NCI-H2227 treated with DMSO at 0.1 percent for 48 hours (cell line): ENCODE measurements at places on chromosomes 12 and 14.

- DNase-seq = no peak
Measured at GRCh38 chr12:96409731-96410130, 9.5 kb upstream of the CDK17 start.

- no peak for DNase-seq
Measured at GRCh38 chr14:20618271-20618749, 23.2 kb downstream of the OR6S1 start.

DNA sequence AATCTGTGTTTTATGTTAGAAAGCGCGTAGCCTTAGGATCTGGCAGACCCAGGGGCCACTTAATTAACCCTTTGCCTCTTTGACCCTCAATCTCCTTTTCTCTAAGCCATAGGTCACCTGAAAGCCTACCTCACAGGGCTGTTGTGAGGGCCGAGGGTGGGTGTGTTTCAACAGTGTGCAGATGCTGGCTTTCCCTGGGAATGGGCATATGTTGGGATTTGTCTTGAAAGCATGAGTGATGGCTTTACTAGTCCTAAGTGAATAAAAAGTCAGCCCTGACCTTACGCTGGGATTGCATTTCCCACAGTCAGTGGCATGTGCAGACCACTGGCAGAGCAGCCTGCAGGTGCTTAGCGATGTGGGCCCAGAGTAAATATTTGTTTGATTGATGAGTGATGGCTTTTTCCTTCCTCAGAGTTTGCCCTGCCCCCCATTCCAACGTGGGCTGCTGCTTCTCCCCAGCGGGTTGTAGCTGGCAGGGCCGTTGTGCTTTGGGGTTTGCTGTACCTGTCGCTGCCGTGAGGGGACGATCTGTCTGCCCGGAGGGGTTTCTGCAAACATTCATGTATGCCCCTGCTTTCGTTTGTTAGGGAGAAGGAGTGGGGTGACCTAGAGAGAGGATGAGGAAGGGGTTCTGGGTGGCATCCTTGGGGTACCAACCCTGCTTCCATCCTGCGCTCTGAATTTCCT is 31.5 kb downstream of the MEG3 start:
- DNase-seq = no peak

DNA sequence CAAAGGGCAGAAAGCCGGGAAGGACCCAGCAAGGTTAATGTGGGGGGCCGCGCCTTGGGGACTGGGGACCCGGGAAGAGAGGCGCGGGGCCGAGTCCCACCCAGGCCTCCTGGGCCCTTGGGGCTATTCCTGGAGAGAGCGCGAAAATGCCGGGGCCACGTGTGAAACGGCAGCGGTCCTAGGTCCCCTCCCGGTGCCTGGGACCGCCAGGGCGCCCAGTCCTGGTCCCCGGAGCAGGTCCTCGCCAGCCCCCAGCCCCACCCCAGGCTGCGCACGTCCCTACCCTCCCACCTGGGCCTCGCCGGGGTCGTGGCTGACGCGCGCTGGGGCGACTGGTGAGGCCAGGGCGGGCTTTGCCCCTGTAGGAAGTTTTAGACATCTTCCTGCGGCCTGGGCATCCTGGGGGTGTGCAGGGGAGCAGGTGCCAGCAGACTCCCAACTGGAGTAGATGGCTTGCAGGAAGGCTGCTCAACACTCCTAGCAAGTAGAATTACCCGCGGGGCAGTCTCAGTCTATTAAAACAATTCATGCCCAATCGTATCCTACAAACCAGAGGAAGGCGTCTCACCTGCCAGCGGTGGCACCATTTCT is 708 bp downstream of the FAR2 start:
- no peak for DNase-seq

DNA sequence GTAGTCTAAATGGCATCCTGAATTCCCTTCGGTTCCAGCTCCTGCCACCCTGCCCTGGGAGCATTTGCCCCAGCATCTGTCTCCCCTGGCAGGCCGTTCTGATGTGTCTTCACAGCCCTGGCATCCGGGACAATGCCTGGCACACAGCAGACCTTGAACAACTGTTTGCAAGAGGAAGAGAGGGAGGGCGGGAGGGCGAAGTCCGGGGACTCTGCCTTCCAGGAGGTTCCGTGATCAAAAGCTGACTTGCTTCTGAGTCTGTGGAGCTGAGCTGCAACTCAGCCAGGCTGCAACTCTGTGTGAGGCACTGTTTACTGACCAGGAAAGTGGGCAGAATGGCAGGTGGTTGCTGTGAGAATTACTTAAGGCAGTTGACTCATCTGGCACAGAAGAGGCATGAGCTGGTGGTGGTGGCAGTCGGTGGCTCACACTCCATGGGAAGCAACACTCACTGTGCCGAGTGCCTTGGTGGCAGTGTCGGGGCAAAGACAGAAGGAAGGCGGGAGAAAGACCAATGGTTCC is 61.1 kb upstream of the DLK1 start:
- no peak for DNase-seq

DNA sequence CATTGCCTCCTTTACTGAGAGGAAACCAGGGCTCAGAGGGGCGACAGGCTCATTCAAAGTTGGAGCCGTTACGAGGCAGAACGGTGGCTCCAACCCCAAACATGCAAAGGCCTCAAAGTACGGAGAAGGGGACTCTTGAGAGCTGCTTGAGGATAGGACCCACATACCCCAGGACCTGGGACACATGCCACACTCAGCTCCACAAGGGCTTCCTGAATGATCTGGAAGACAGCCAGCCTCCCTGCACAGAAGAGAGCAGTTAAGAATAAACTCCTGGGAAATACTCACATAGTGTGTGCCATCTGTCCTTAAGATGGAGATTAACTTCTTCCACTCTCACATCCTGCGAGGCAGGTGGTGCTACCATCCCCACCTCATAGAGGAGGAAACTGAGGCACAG is 26.6 kb upstream of the NXPH4 start:
- DNase-seq = no peak

DNA sequence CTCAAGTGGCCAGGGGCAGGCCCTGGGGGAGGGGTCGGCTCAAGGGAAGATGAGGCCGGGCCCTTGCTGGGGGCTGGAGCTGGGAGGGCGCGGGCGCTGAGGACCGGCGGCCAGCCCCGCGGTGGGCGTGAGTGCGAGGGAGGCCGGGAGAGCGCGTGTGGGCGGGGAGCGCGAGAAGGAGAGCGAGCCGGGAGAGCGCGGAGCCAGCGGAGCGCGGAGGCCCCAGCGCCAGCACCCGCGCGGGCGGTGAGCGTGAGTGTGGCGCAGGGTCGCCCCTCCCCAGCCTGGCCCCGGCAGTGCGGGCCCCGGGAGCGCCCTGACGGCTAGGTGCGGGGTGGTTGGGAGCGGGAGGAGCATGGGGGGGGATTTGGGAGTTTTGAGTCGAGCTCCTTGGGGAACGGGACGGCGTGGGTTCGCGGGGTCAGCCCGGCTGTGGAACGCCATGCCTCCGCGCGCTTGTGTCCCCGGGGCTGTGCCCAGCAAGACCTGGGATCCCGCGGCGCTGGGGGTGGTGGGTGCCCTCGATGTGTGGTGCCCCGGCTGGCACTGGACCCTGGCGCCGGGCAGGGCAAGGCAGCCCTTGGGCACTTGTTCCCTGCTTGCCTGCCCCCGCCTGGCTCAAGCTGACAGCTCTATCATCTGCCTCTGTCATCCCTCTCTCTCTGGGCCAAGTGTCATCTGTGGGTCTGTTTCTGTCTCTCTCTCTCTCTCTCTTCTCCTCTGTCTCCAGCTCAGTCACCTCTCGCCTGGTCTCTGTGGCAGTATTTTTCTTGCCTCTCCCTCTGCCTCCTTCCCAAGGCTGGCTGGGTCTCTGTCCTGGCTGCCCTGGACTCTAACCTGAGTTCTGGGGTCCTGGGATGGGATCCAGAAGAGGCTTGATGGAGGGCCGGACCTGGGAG is at the start of gene LBHD2:
TSS of gene LBHD2 (plus strand) at position 190 of the 899 bp plus-strand sequence. CDS start 1,803 bp downstream, outside the sequence.
- no peak for DNase-seq

- DNase-seq = no peak
Measured at GRCh38 chr12:58367041-58367440, 425.7 kb downstream of the ATP23 start.

- DNase-seq = no peak
Measured at GRCh38 chr12:71661977-71662530, 1.6 kb downstream of the ZFC3H1 start.

- DNase-seq = no peak
Measured at GRCh38 chr14:70905301-70905700, 2.0 kb upstream of the PCNX1 start.

GRCh38 chr14:104686624-104687517 is 2.5 kb upstream of the INF2 start:
- no peak for DNase-seq

GRCh38 chr12:114152890-114153289 is 186.8 kb upstream of the RBM19 start:
- DNase-seq = no peak

GRCh38 chr14:88584451-88584850 is 21.6 kb downstream of the ZC3H14 start:
- no peak for DNase-seq

- peak; percentile 13 for DNase-seq
Measured at GRCh38 chr12:8544295-8544694, 3.6 kb upstream of the CLEC4E start.

GRCh38 chr14:52286661-52287649 is 19.5 kb downstream of the PTGDR start:
- DNase-seq = no peak

GRCh38 chr12:52355176-52355575 is 12.1 kb downstream of the KRT85 start:
- DNase-seq = no peak

DNA sequence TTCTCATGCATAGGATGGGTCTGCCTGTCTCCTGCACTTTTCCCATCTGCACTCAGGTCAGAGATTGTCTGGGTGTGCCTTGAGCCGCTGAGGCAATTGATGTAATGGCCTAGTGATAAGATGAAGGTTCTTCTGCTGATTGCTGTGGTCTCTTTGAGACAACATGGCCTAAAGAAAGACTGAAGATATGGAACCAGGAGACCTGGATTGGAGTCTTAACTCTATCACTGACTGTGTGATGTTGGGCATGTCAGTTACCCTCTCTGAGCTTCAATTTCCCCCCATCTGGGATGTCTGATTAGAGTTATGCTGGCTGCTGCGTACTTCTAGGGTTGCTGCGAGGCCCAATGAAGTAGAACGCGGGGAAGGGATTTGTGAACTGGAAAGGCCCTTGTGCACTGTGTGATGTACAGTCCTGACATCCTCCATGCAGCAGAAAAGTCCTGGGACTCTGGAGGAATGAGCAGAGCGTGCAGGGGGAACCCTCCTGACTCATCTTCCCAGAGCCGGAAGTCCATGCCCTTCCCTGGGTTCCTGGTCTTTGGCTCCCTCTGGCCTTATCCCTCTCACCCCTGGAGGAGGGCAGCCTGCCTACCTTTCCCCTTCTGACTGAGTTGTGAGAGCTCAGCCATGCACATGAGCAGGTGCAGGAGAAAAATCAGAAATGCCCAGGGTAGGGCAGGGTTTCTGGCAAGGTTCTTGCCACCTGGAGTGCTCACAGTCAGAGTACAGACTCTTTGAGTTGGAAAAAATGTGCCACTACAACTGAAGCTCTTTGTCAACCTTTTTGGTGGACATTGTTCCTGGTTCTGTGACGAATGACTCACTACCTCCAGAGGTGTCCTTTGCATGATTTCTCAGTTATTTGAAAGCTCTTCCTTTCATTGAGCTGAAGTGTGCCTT is 21.1 kb downstream of the PLEKHD1 start:
- DNase-seq = no peak

DNA sequence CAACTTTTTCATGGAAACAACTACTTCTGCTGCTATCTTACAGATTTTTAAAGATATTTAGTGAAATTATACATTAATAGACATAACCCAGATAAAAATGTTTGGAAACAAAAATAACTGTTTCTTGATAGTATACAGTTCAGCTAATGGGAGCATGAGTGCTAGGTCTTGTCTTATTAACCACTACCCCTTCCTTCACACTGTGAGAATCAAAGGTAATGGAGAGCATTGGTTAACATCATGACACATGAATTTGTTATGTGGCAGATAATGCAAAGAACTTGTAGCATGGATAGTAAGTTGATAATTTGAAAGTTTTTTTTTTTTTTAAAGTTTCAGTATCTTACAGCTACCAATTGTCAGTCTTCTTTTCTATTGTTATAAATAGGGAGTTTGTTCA is 44.2 kb downstream of the CCDC91 start:
- DNase-seq = no peak

DNA sequence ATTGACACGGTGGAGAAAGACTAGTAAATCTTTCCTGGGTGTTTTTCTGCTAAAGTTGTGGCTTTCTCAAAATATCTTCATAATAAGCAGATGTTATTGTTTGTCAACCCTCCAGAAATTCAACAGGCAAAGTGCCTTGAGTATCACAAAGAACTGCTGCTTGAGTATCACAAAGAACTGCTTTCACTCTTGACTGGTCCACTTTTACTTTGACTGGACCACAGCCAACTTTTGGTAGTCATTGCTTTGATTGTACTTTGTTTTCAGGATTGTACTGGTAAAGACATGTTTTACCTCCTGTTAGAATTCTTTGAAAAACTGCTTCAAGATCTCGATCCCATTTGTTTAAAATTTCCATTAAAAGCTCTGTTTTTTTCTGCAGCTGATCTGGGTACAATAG is 62.6 kb downstream of the PDZRN4 start:
- no peak for DNase-seq

DNA sequence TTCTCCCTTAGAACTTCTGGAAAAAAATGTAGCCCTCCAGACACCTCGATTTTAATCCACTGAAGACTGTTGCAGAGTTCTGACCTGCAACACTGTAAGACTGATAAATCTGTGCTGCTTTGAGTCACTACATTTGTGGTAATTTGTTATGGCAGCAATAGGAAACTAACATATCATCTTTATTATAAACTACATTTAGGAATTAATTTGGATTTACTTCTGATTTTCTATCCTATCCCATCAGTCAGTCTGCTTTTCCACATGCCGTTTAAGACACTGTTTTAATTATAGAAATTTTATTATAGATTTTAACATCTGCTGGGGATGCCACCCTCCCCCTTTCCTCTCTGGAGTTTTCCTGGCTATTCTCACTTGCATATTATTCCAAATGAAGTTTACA is 375.2 kb downstream of the DUSP6 start:
- no peak for DNase-seq
